ENCODE measurements at places on chromosomes 11 and 22. TPM values are rescaled to one million over a fixed set of nuclear protein-coding genes. Genes with fewer than 3 reads are reported as not detected.

The KLHL35 gene
- not detected for total RNA-seq

DNA sequence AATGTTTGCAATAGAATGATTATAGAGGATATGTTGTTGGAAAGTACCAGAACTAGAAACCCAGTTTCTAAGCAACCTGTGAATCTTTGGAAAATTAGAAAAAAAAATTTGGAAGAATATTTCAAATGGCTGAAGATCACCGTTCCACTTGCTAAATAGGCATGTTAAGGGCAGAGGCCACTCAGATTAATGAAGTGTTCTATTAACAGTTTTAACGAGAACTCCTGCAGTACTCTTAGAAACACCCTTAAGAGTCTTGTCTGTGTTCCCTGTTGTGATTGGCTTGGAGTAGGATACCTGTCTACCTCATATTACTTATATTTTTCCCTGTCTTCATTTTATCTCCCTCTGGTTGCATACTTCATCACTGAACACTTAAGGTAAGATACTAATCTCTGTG is 4.6 kb downstream of the C11orf54 start:
- peaks cover 37% of the 10 kb centered on the region for H3K4me1 ChIP-seq
- H3K27me3 ChIP-seq: no peaks in the 10 kb centered on the region
- no peak overlapping the region for H3K27ac ChIP-seq

- no peaks in the 10 kb centered on the region for H3K36me3 ChIP-seq
- H3K27ac ChIP-seq: no peak overlapping the region
- H3K4me1 ChIP-seq: no peaks in the 10 kb centered on the region
- H3K27me3 ChIP-seq: no peaks in the 10 kb centered on the region
Observed at GRCh38 chr11:88405853-88406252, 68.3 kb upstream of the CTSC start.

DNA sequence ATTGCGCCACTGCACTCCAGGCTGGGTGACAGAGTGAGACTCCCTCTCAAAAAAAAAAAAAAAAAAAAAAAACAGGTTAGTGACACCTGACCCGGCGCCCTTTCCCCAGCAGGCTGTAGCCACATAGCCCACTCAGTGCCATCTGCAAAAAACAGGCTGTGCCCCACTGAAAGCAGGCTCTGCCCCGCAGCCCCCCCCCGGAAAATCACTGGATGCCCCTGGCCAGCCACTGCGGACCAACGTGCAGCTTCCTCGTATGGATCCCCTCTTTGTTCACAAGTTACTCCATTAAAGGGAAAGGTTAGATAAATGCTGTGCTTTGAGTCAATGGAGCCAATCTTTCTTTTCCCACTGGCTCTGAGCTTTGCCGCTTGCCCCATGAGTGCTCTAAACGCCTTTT is 660.3 kb downstream of the TBC1D22A start:
- H3K36me3 ChIP-seq: no peaks in the 10 kb centered on the region
- H3K27me3 ChIP-seq: no peaks in the 10 kb centered on the region
- no peaks in the 10 kb centered on the region for H3K4me1 ChIP-seq
- H3K27ac ChIP-seq: no peak overlapping the region
- no peak for DNase-seq
- H3K4me3 ChIP-seq: no peak overlapping the region

Data from liver (tissue), 10 donors.